ENCODE measurements at places on chromosomes 13 and 19.

DNA sequence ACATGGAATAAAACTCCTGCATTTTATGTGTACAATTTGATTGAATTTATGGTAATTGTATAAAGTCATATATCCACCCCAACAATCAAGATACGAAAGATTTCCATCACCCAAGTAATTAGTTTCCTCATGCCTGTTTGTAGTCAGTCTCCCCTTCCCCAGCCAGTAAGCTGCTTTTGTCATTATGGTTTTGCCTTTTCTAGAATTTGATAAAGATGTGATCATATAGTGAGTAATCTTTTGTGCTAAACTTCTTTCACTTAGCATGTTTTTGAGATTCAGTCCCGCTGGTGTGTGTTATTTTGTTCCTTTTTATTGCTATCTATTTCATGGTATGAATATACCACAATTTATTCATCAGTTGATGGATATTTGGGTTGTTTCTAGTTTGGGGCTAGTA lies 16.0 kb downstream of the ITM2B start:
- no peak for DNase-seq

DNA sequence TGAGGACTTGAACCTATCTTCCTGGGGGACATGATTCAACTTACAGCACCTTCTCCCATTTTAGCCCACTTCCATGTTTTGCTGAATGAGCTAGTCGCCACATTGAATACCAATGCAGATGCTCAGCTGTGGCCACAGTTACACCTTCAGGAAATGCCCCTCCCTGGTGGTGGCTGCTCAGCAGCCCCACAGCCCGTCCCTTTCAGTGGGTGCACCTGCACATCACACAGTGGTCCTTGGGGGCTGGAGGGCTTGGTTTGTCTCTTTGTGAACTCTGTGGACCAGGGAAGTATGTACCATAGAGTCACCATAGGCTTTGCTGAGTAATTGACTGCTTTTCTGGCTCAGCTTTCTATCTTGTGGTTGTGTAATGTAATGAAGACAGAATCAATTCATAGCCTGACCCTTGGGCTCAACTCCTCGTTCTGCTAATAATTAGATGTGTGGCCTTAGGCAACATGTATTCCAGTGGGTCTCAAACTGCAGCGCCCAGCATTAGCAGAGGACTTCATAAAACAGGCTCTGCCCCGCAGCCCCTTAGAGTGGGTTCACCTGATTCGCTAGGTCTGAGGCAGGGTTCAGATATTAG lies 48.1 kb upstream of the FARP1 start:
- no peak for DNase-seq

GRCh38 chr13:99813336-99814095 lies 158.1 kb downstream of the ZIC5 start:
- no peak for DNase-seq

- DNase-seq, result no peak
Measured at GRCh38 chr19:49362048-49362928, at the start of gene TEAD2. TEAD2 (minus strand) TSS chr19:49362416; CDS start chr19:49360075, 2,341 bp downstream.

DNA sequence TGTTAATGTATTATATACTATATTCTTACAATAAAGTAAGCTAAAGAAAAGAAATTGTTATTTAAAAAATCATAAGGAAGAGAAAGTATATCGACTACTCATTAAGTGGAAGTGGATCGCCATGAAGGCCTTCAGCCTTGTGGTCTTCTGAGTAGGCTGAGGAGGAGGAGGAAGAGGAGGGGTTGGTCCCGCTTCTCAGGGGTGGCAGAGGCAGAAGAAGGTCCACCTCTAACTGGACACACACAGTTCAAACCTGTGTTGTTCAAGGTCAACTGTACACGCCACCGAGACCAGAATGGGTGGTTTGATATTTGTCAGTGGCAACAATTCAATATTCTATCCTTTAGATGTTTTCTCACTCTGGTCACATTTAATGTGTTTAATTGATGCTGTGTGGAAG lies 67.2 kb downstream of the ALOX5AP start:
- no peak for DNase-seq

DNA sequence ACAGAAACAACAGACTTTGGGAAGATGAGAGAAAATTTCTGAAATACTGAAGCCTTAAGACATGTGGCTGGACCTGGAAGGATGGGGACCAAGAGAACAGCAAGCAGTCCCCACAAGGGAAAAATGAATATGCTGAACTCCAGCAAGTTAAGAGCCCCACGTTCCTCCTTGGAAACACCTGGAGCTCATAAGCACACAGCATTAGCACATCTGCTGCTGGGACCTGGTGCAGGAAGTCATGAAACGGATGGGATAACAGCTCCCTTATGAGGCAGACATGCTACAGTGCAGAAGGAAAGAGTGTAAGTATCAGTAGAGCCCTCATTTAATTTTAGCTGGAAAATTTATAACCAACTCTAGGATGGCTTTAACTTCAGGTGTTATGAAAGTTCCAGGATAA lies 67.3 kb downstream of the SLC15A1 start:
- DNase-seq, result no peak

DNA sequence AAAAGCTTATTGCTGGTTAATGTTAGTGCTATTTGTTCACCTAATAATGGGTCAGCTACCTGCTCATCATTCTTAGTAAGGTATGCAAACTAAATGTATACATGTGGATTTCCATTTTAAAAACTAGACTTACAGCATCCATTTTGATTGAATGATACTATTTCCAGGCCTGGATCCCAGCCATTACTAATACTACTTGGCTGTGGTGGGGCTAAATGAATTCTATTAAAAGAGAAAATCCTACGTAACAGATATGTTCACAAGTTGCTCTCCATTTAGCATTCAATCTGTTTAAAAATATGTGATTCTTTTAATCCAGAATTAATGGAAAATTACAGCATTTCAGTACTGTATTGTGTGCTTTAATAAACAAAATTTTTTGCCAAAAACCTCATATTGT lies 169.4 kb upstream of the MIR17HG start:
- DNase-seq, result no peak

- no peak for DNase-seq
Measured at GRCh38 chr13:34750078-34750931, 191.8 kb upstream of the NBEA start.

- no peak for DNase-seq
Measured at GRCh38 chr19:35476149-35476548, 14.1 kb downstream of the KRTDAP start.

- DNase-seq, result no peak
Measured at GRCh38 chr13:85543144-85543543, 256.1 kb downstream of the SLITRK6 start.

- no peak for DNase-seq
Measured at GRCh38 chr19:16084067-16084685, 7.9 kb downstream of the TPM4 start.

DNA sequence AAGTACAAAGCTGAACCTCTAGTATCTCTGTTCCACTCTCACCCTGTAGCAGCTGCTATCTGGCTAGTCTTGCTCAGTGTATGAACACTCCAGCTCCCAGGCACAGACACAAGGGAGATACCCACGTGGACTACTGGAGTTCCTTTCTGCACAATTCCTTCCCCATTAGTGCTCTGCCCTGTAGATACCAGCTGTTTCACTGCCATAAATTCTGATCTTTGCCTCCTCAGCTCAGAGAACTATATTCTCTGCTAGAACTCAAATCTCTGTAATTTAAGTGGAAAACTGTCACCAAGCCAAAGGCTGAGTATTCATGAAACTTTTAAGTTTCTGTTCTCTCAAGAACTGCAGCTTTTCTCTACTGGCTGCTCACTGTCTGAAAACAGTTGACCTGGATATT lies 273.7 kb downstream of the DIAPH3 start:
- DNase-seq, result no peak

DNA sequence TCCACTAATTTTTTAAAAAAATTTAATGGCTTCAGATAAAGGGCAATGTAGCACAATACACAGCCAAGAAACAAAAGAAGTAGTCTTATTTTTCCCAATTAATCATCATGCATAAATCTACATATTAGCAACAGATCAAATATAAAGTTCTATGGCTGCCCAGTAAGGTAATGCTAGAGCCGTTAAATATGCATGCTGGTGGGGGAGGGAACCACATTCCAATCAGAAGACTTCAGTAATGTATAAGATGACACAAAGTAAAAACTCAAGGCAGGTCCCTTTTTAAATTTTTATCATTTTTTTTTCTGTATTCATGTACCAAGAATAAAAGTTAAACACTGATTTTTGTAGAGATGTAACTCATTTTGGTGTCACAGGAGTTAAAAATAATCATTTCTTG lies 62.0 kb downstream of the MPHOSPH8 start:
- DNase-seq, result no peak

- DNase-seq, result no peak
Measured at GRCh38 chr13:41199526-41199925, 5.2 kb upstream of the KBTBD7 start.

DNA sequence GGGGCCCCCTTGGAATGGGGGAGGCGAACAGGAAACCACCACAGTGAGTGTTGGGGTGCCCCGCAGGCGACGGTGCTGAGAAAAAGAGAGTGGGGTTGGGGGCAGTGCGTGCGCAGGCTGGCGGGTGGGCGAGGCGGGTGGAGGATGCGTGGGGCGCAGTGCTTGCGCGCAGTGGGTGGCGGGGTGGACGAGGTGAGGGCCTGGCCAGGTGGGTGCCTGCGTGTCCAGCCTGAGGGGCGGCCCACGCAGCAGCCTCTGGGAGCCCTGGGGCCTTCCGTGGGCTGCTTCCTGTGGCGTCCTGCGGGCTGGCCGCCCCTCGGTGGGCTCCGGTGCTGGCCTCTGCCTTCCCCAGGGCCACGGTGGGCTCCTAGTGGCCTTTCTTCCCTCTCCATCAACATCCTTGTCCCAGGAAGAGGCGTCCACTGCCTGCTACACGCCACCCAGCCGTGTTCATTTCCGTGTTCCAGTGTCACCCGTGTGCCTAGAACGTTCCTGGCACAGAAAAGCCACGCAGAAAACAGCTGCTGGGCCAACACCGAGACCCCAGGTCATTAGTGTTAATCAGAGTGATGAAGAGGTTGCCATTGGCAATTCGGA lies 7.1 kb downstream of the ATP11A start:
- DNase-seq, result no peak

DNA sequence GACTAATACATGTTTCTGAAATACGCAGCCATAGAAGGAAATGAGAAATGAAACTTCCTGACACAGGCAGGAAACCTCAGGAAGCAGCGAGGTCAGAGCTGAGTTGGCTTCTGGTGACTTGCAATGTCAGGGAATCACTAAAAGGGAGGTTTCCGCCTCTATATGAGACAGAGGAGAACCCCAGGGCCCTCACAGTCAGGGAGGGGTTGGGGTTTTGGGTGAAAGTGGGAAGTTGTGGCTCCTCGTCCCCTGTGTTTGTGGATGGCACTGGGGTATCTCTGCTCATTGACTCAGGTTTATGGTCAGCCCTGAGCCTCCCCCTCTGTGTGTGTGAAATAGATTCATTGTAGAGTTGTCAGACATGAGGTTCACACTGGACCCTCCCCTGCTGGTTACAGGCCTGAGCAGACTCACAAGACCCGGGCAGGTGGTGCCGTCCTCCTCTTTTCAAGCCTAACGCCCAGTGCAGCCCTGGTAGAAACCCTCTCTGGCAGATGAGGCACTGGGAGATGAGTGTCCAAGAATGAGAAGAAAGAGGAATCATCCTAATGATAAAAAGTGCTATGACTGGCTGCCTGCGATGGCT lies 5.5 kb upstream of the LILRA6 start:
- peak; percentile 65 for DNase-seq

DNA sequence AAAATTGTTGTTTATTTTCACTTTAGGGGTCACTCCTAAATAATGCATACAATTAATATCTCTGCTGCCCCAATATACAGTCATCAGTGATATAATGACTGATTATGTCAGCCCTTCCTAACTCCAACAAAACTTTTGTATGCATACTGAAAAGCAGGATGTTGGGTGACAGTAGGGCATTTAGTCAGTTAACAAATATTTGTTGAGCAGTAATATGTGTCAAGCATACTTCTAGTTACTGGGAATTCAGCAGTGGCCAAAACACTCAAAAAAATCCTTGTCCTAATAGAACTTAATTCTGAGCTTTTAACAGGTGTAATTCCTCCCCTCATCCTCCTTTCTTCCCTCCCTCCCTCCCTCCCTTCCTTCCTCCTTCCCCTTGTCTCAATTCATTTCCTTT lies 560.7 kb upstream of the KLHL1 start:
- DNase-seq, result no peak

DNA sequence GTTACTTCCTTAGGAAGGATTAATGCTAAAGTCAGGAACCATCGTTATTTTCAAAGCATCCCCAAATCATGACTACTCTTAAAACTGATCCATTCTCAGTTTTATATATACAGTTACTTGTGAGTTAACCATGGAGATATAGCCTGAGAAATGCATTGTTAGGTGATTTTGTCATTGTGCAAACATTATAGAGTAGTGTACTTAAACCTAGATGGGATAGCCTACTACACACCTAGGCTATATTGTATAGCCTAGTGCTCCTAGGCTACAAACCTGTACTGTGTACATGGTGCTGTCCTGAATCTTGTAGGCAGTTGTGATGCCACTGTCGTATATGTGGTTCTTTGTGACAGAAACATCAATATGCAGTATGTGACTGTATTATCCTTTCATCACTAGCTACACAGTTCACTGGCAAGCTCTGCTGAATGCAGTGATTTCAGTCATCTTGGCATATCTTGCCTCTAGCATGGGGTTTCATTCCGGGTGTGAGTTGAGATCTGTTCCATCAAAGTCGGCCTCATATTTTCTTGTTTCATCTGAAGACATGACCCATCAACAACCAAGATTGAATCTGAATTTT lies 45.3 kb downstream of the CDK8 start:
- no peak for DNase-seq

GRCh38 chr13:108494991-108495645 lies 134.3 kb upstream of the MYO16 start:
- DNase-seq, result no peak

GRCh38 chr19:28023064-28023463 lies 1189.9 kb downstream of the UQCRFS1 start:
- no peak for DNase-seq

DNA sequence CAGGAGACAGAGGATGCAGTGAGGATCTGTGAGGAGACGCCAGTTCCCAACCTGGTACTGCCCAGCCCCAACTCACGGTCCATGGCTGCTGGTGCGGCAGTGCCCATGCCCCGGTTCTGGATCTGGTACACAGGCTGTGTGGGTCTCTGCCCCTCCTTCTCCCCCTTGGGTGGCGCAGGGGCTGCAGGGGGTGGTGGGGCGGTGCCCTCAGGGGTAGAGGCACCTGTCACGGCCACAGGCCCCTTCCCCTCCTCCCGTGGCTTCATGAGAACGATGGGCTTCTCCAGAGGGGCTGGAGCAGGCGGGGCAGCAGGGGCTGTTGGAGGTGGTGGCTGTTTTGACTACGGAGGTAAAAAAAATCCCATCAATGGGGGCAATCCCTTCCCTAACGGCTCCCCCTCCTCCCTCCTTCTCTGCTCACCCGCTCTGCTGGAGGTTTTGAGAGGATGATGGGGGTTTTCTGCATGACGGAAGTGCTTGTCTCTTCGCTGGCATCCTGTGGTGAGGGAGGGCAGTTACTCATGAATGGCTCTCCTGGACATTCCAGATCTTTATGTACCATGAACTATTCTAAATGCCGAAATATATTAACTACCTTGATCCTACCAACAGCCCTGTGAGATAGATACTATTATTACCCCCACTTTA lies 7.1 kb downstream of the SMG9 start:
- no peak for DNase-seq

GRCh38 chr13:106110241-106110855 lies 425.1 kb downstream of the EFNB2 start:
- no peak for DNase-seq
